ENCODE measurements at places on chromosomes 5 and 9.

DNA sequence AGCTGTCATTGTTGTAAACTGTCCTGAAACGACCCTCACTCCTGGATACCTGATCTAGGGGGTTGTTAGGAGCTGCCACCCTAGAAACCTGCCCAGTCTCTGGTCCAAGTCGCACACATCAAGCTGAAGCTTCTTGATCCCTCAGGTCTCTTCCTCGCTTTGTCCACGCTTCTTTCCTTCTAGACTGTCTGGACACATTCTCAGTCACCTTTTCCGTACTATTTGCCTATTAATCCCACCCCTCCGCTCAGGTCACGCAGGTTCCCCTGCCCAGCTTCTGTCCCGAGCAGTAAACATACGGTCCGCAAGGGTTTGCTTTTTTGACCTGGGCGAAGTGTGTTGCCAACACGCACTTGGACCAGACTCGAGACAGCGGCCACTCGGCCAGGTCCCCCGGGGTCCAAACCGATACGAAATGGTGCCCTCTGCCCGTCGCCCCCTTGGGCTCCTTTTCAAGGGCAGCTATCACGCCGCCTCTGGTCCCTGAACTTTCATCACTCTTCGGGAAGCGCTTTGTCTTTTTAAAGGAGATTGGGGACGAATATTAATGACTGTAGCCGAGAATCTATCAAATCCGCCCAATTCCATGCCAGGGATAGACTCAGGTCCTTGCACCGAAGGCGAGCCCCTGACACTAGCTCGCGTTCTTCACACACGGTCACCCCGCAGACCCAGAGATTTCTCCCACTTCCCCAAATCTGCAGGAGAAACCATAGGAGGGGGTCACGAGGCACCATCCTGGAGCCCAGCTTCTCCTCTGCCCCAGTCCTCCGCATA is 814 bp downstream of the PLCXD3 start:
- DNase-seq, result no peak

DNA sequence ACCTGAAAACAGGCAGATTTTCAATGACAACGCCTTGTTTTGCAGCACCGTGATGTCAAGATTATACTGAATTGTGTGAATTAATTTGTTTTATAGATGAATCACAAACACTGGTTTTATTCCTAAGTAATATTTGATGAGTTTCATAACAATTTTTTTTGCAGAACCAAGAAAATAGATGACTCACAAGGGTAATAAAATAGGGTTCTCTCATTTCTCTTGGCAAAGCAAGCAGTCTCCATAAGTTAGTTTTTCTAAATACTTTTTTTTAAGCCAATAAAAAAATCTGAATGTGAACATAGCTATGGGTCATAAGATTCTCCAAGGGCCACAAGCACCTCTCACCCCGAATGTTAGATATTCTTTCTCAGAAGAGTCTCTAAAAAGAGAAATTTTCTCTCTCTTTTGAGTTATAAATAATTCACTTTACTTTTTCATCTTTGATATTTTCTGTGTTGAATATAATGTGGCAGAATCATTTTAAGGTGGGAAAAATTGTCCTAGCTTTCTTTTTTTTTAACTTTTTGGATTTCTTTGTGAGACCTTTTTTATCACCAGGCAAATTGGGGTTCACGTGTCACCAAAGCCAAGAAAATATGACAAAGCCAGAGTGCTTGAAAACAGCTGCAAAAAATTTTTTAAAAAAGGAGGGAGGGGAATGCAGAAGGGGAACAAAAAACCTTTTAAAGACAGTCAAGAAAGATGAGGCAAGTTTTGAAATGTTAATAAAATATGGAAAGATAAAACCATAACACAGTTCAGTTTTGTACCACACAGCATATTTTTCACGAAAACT is 174.6 kb upstream of the DAPK1 start:
- no peak for DNase-seq

DNA sequence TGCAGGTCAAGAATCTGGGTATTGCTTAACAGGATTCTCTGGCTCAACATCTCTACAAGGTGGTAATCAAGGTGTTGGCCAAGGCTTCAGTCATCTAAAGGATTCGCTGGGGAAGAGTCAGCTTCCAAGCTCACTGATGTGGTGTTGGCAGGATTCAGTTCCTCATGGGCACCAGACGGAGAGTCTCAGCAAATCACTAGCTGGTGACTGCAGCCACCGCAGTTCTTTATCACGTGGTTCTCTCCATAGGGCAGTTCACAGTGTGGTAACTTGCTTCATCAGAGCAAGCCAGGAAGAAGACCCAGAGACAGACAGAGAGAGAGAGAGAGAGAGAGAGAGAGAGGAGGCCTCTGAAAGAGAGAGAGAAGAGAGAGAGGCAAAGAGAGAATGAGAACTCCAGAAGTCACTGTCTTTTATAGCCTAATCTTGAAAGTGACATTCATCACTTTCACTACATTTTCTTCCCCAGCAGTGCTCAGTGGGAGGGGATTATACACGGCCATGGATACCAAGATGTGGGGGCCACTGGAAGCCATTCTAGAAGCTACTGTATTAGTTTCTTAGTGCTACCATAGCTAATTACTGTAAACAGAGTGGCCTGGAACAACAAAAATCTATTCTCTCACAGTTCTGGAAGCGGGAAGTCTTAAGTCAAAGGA is 109.2 kb upstream of the SMIM23 start:
- DNase-seq, result no peak

DNA sequence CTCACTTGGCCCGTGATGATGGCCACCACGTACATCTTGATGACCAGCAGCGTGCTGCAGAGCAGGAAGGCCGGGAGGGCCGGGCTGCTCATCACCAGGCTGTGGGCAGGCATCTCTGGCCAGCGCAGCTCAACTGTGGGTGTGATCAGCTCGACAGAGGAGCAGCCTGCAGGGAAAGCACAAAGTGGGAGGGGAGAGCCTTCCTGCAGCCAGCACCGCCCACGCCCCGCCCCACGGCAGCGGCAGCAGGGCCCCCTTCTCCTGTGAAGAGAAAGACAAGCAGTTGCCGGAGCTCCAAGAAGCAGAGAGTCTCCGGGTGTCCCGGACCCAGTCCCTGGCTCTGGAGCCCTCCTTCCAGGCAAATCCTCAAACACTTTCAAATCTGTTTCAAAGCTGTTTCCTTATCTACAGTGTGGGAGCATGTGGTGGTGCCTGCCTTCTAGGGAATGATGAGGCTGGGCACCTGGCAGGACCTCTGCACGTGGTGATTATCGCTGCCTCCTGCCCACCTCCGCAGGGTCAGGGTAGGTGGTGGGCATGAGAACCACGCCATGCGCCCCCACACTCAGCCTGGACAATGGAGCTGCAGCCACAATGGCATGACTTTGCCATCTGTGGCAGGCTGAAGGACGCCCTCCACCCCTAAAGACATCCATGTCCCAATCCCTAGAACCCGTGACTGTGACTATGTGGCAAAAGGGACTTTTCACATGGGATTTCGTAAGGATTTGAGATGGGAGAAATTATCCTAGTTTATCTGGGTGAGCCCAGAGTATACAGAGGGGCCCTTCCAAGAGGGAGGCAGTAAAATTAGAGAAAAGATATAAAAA is at the start of gene PTGES:
PTGES (minus strand) TSS at position 143 of the 830 bp plus-strand sequence; CDS start at position 113, 30 bp downstream.
- DNase-seq, result no peak

DNA sequence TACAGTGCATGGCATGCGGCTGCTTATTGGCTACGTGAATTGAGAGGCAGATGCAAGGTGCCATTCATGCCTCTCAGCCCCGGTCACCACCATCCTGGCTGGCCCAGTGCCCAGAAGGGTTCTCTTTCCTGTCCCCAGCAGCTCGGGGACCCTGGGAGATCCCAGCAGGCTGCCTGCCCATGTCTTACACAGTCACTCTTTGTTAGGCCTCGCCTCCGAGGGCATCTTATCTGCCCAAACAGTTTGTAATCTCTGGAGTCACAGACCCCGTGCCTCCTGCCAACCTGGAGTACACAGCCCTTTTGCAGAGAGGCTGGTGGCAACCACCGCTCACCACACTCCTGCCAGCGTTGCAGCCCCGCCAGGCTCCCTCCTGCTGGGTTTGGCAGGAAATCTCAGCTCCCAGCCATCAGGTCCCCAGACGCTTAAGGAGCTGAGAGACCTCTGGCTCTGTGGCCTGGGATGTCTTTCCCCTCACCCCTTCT is 7.0 kb upstream of the AK1 start:
- no peak for DNase-seq

DNA sequence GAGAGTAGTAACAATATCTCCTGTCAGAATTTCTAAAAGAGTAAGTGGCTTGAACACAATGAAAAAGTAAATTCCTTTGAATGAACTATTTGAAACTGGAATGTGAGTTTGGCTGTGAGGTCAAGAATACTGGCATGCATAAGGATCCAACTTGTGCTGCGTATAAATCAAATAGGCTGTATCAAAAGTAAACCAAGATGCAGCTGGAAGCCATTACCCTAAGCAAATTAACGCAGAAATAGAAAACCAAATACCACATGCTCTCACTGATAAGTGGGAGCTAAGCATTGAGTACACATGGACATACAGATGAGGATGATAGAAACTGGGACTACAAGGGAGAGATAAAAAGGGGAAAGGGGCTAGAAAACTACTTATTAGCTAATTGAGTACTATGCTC is 24.0 kb upstream of the SRFBP1 start:
- DNase-seq, result no peak

DNA sequence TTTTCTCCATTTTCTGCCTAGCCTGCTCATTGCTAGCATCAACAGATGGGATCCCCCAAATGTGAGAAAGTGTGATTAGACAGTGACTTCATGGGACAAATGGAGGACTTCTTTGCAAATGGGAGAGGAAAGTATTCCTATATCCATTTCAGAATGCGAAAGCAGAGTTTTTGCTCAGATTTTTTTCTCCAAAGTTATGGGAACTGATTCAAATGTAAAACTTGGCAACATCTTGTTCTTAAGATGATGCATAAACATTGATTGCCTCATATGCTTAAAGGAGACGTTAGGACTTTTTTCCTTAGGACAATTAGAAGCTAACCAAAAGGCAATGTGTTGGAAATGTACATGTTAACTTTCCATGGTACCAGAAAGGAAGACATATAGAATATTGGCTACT is 704.3 kb upstream of the ZNF608 start:
- no peak for DNase-seq

DNA sequence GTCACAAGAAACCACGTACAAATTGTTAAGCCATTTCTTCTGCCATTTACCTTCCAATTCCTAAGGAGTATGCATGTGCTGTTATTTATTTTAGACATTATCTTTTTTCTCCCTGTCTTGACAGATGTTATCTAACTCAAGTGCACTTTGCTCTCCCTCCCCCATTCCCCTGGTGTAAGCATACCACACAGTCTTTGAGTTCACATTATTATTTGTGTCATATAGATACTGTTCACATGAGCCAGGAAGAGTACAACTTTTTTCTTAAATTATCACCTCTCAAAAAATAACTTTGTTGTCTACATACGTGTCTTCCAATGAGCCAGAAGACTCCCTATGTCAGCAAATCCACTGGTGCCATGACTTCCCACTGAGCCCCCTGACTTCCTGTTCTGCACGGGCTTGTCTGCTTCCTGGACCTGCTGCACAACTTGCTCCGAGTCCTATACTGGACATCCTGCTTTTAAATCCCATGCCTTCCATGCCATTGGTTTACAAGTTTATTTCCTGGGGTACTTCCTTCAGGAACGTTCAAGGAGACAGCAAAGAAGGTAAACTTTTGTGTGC is 19.9 kb upstream of the FAM120A start:
- DNase-seq, result no peak

All from activated CD8-positive, alpha-beta memory T cell treated with anti-CD3 and anti-CD28 coated beads for 1 hour (primary cell).